ENCODE measurements at places on chromosomes 1 and 21.

- no peaks in the 10 kb centered on the region for H3K27me3 ChIP-seq
- DNase-seq, result no peak
- H3K4me3 ChIP-seq, result peak overlapping the region; percentile 88
These were observed 1.3 kb downstream of the SMG5 start for GRCh38 chr1:156281281-156281680.

DNA sequence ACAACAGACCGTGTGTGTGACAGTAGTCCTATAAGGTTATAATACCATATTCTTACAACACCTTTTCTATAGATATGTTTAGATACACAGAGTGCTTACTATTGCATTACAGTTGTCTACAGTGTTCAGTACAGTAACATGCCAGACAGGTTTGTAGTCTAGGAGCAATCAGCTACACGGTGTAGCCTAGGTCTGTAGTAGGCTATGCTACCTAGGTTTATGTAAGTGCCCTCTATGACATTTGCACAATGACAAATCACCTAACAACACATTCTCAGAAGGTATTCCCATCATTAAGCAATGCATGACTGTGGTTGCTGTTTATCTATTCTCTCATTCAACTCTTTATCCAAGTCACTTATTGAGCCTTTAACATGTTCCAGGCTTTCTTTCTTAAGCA is 1.8 kb upstream of the WLS start:
- no peaks in the 10 kb centered on the region for H3K36me3 ChIP-seq
- peaks cover 10% of the 10 kb centered on the region for H3K27me3 ChIP-seq
- H3K27ac ChIP-seq, result no peak overlapping the region
- DNase-seq, result no peak

DNA sequence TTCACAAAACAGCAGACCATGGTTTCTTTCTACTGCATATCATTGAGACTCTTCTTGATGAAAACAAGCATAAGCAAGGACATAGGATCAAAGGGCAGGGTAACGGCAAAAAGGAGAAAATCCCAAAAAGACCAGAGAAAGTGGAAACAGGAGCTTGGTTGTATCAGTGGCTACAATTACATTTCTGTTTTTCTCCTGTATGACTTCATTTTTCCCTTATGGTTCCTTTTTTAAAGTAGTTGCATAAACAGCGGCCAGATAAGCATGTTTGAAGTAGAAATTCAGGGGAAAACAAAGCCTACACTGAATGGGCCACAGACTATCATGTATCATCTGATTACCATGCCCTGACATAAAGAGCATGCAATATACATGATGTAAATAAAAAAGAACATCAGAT is 4.6 kb downstream of the EGLN1 start:
- H3K4me3 ChIP-seq, result no peak overlapping the region
- H3K4me1 ChIP-seq, result peaks cover 35% of the 10 kb centered on the region
- peaks cover 4% of the 10 kb centered on the region for H3K36me3 ChIP-seq
- DNase-seq, result no peak
- no peak overlapping the region for H3K27ac ChIP-seq

- DNase-seq, result no peak
- H3K4me1 ChIP-seq, result peaks cover 3% of the 10 kb centered on the region
- H3K27me3 ChIP-seq, result peaks cover 5% of the 10 kb centered on the region
- no peak overlapping the region for H3K27ac ChIP-seq
- H3K4me3 ChIP-seq, result no peak overlapping the region
These were observed 732.4 kb downstream of the MATN1 start for GRCh38 chr1:29991025-29991424.

DNA sequence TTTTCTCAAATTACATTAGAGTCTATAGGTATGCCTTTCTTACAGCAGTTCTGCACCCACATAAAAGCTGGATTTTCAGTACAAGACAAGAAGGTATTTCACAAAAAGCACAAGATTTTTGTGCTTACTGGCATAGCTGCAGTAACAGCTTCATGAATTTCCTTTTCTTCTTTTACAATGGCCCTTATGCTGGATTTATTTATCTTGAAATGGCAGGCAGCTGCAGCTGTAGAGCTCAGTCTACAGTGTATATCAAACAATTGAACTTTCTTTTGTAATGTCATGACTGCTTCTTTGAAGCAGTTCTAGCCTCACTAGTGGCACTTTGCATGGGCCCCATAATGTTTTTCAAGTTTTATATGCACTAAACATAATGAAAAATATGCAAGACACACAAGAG is 510.2 kb downstream of the KCNT2 start:
- H3K4me1 ChIP-seq, result no peaks in the 10 kb centered on the region
- no peak overlapping the region for H3K27ac ChIP-seq

DNA sequence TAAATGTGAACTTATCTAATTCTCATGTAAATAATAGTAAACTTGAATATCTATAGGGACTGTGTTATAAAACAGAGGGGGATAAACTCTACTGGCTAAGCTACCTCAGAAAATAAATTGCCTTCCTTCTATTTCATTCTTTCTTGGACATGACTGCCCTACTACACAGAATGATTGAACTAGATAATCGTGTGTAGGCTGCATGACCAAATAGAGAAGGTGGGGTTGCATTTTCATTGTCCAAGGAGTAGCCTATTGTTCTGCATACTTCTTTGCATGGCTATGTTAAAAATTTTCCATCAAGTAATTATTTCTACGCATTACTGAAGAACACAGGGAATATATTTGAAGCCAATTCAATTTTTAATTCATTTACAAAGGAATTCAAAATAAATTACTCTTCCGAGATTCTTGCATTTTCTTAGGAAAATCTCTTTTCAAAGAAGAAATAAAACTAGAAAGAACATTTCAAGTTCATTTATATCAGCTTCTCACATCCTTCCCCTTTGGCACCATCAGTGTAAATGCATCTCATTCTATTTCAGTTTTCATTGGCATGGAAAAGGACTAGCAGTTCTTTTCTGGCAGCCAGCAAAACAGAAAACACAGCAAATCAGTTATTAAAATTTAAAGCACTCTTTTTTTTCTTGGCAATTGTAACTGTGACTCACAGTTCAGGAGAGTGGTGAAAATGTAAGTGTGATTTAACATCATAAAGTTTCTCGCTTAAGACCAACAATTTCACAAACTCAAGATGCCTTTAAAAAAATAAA is 714.7 kb downstream of the NCAM2 start:
- no peak for DNase-seq
- H3K4me1 ChIP-seq, result no peaks in the 10 kb centered on the region
- no peak overlapping the region for H3K4me3 ChIP-seq
- H3K27ac ChIP-seq, result no peak overlapping the region

- no peaks in the 10 kb centered on the region for H3K4me1 ChIP-seq
- H3K27ac ChIP-seq, result no peak overlapping the region
- no peak for DNase-seq
- H3K36me3 ChIP-seq, result peaks cover 1% of the 10 kb centered on the region
- no peak overlapping the region for H3K4me3 ChIP-seq
These were observed 42.6 kb upstream of the PTGS2 start for GRCh38 chr1:186722711-186723309.

DNA sequence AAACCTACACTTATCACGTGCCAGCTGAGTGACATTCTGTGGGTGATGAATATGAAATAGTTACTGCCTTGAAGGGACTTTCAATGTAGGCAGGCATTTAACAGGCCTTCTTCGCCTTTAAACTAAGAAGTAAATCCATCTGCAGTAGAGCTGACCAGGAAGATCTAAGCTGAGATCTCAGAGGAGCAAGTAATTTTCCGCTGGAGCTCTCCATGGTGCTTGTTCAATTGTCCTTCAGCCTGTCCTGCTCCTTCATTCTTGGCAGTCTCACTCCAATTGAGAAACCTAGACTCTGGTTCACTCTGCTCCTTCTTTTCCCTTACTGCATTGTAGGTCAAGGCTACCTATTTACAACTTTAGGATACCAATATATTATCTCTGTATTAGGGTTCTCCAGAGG is 183.5 kb downstream of the HMCN1 start:
- no peak overlapping the region for H3K4me3 ChIP-seq
- no peak overlapping the region for H3K27ac ChIP-seq
- peaks cover 5% of the 10 kb centered on the region for H3K4me1 ChIP-seq
- H3K36me3 ChIP-seq, result no peaks in the 10 kb centered on the region

DNA sequence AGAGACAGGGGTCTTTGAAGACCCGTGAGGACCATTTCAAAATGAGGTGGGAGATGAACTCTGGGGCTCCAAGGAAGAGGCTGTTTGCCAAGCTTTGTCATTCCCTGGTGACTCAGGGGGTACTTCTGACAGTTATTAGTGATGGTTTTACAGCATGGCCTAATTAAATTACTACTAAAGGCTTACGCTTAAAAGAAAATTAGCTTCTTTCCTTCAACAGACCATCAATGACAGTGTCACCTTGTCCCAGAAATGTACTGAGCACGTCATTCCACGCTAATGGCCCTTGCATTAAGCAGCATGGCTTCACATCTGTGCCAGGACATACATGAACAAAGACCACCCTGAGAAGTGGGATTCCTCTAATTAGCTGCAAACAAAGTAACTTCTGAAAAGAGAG is 5.1 kb upstream of the UTS2 start:
- no peak overlapping the region for H3K4me3 ChIP-seq
- peaks cover 16% of the 10 kb centered on the region for H3K27me3 ChIP-seq
- no peaks in the 10 kb centered on the region for H3K36me3 ChIP-seq
- H3K27ac ChIP-seq, result no peak overlapping the region
- no peak for DNase-seq

DNA sequence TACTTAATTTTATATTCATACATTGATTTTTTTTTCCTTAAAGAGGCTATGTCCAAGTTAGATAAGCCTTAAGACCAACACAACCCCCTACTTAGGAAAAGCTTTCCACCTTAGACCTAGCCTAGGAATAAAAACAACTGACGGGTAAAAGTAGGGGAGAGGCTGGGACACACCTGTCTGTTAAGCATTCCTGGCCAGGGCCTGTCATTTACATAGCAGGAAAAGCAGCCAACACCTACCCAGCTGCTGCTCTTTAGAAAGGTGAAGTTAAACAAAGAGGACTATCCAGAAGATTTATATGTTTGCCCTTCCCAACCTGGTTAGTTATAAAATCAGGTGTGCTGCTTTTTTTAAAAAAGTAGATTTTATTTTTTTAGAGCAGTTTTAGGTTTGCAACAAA is 29.1 kb upstream of the SAMD13 start:
- peaks cover 33% of the 10 kb centered on the region for H3K36me3 ChIP-seq
- no peaks in the 10 kb centered on the region for H3K27me3 ChIP-seq
- H3K27ac ChIP-seq, result peak overlapping the region; percentile 93
